ENCODE measurements at places on chromosomes 3 and 15. TPM values are rescaled to one million over a fixed set of nuclear protein-coding genes. Genes with fewer than 3 reads are reported as not detected.

- DNase-seq, result peak; percentile 88
Measured at GRCh38 chr15:34855413-34855812, 60.1 kb upstream of the ACTC1 start.

- DNase-seq, result no peak
Measured at GRCh38 chr3:134527037-134527436, 41.2 kb downstream of the CEP63 start.

Gene PRR20G
- total RNA-seq, result not detected

Gene CKMT1A
- not detected for total RNA-seq

Gene UBAP1L
- 0.10 TPM for total RNA-seq

Gene GHSR
- not detected for total RNA-seq

Data from M059J (cell line).